OCI-LY7 (cell line): ENCODE measurements at places on chromosomes 12 and 14.

DNA sequence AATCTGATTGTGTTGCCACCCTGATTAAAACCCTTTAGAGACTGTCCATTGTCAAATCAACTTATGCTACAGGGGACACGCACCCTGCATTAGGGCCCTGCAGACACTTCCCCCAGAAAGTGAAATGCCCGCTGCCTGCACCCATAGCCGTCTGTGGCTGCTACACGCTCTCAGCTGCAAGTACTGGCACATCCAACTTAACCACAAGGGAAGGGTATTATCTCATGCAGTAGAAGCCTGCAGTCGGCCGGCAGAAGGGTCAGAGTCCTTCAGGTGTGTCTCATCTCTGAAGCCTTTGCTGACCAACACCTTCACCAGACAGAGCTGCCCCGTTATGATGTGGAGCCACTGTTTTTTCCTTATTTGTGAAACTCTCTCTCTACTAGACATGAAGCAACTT lies 20.8 kb downstream of the CFAP251 start:
- peak; percentile 35 for DNase-seq

- no peak for DNase-seq
Measured at GRCh38 chr14:71783786-71784185, 148.4 kb upstream of the RGS6 start.

DNA sequence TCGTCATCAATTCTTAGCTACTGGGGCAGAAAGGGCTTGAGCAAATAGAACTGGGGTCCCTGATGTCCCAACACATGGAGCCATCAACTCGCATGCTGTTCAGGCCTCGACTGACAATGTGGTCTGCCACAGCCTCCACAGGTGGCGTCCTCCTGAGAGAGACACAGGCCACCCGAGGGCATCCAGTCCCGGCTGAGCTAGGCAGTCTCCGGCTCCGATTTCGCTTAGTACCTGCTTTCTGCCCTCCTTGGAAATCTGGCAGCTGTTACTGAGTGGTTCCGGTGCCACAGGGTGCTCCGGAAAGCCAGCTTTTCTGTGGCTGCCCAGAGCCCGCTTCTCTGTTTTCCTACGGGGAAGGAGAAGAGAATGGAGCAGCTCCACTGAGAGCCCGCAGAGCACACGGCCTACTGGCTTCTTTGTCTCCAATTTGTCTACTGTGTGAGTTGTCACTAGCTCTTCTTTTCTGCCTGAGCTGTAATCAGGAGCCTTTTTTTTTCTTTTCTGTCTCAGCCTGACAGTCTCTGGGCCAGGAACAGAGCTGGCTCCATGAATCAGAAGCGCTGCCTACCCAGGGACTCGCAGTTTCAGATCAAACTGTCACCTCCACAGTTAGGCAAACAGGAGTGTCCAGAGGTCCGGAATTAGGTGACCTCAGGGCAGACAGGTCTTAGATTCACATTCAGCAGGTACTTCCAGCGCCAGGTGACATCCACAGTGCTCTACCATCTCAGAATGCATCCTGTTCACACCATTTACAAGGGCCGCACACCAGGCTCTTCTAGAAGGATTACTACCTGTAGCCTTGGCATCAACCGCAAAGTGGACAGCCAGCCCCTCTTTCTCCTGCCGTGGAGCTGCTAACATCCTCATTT lies 73.3 kb downstream of the MOK start:
- no peak for DNase-seq

GRCh38 chr14:77180726-77181602 lies 634 bp upstream of the TMEM63C start:
- peak; percentile 54 for DNase-seq

DNA sequence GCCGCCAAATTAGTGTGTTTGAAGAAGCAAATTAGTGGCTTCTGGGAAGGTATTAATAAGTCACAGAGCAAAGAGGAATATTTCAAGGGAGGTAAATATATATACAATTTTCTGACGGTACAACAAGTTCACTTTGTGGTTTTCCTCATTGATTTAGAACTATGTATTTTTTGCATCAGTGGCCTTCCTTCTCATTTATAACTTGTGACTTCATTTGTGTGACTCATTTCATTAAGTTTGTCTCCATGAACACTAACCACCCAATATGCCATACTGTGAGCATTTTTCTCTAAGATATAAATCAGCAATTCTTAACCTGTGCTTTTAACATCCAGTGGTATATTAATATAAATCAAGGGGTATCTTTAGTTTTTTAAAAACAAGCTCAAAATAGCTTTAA lies 29.3 kb upstream of the ARHGAP5 start:
- no peak for DNase-seq

GRCh38 chr12:47194501-47194900 lies 114.7 kb upstream of the AMIGO2 start:
- no peak for DNase-seq

DNA sequence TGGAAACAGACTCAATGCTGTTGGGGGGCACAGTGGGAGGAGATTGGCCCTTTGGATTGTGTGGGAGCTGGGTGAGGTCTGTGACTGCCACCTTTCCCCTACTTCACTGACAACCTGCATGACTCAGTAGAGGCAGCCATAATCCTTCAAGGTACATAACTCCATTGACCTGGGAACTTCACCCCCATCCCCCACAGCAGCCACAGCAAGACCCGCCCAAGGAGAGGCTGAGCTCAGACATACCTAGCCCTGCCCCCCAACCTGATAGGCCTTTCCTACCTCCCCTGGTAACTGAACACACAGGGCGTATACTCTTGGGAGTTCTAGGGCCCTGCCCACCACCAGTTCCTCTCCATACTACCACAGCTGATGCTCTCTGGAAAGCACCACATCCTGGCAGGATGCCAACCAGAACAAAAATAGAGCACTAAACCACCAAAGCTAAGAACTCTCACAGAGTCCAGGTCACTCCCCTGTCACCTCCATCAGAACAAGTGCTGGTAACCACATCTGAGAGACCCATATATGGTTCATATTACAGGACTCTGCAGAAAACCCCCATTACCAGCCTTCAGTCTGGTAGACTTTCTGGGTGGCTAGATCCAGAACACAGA lies 703.9 kb downstream of the FSCB start:
- DNase-seq: no peak

DNA sequence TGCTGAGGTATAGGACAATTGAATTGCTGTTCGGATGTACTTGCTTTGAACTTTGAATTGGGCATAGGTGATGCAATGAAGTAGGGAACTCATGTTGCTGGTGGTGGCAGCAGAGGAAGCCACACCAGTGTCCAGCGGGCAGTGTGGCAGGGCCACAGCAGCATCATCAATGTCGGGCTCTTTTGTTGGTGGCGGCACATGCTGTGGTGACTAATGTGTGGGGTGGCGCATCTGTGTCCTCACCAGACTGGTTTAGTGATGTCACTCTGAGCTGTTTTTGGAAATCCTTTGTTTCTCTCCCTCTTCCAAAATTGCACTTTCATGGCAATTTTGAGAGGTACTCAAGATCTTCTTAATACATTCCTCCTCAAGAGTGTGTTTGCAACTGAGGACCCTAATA lies 187.6 kb downstream of the ETNK1 start:
- DNase-seq: no peak

GRCh38 chr12:77943466-77943865 lies 112.8 kb downstream of the NAV3 start:
- no peak for DNase-seq

DNA sequence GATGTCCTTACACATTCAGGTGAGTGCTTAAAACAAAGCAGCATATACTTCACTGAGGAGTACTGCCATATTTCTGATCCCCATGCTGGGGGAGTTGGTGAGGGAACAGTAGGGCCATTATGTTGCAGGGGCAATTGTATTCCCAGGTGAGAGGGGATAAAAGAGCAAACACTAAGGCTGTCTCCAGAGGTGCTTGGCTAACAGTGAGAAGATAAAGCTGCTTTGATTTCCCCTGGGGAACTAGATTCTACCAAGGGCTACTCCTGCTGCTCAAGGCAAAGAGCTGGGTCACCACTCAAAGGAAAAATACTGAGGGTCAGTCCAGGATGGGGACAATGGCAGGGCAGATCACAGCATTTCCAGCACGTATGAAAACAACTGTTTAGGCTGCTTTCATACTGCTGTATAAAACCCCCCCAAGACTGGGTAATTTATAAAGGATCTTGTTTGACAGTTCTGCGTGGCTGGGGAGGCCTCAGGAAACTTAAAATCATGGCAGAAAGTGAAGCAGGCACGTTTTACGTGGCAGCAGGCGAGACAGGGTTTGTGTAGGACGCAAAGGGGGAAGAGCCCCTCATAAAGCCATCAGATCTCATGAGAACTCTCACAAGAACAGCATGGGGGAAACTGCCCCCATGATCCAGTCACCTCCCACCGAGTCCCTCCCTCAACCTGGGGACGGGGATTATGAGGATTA lies 47.8 kb upstream of the OR5AU1 start:
- no peak for DNase-seq

- DNase-seq: no peak
Measured at GRCh38 chr12:113802000-113802749, 163.9 kb downstream of the RBM19 start.

- DNase-seq: no peak
Measured at GRCh38 chr14:59026081-59026480, 162.4 kb upstream of the DAAM1 start.

- no peak for DNase-seq
Measured at GRCh38 chr14:73870525-73871235, 16.0 kb upstream of the ZNF410 start.

GRCh38 chr12:17381211-17381610 lies 708.8 kb downstream of the RERGL start:
- no peak for DNase-seq

DNA sequence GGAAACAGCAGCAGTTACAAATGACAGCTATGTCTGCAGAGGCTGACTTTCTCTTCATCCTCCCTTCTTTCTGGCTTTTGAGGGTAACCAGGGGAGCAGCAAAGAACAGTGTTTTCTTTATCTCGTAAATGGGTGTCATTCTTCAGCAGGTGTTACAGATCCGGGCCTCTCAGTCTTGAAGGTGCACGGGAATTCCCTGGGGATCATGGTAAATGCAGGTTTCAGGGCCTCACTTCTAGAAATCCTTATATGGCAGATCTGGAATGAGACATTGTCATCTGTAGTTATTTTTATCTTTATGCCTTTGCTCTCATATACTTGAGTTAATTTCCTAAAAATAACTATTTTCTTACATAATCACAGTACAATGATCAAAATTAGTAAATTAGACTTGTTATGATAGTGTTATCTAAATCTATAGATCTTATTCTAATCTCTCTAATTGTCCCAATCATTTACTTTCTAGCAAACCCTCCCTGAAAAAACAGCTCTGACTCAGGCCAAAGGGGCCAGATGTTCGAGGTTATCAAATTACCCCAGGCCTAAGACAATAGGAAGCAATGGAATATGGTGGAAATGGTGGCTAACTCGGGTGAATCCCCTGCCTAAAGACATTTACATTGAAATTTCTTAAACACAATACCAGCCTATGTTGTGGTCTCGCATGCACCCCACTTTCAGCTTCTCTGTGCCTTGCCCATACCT lies 145.0 kb downstream of the CAND1 start:
- DNase-seq: no peak

GRCh38 chr14:105389976-105390848 lies 8.1 kb upstream of the TEX22 start:
- DNase-seq: peak; percentile 19

DNA sequence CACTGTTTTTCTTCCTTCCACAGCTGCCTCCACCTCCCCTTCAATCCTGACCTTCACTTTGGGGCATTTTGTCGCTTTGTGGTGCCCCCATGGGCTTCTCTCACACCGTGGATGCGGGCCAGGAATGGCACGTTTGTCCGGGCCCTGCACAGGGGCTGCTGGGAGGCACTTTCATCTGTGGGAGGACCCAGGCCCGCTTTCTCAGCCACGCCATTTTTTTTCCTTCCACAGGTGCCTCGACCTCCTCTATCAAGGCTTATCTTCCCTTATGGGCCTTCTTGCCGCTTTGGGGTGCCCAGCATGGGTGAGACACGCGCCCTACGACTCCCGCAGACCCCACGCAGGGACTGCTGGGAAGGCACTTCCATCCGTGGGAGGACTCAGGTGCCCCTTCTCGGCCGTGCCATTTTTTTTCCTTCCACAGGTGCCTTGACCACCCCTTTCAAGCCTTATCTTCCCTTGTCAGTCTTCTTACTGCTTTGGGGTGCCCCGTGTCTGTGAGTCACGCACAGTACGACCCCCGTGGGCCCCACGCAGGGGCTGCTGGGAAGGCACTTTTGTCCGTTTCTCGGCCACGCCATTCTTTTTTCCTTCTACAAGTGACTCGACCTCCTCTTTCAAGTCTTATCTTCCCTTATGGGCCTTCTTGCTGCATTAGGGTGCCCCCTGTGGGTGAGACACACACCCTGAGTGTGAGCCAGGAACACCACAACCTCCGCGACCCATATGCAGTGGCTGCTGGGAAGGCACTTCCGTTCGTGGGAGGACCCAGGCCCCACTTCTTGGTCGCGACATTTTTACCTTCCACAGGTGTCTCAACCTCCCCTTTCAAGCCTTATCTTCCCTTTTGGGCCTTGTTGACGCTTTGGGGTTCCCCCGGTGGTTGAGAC lies 270.7 kb downstream of the ALG10 start:
- no peak for DNase-seq

- no peak for DNase-seq
Measured at GRCh38 chr14:68762953-68763764, 29.7 kb downstream of the ZFP36L1 start.
